ENCODE measurements at places on chromosomes 1 and 21.
A peak's percentile ranks its signal among the peaks of the same experiment; 100 is the strongest.

GRCh38 chr1:54767526-54767925 is 3.2 kb upstream of the PARS2 start:
- DNase-seq, result no peak

DNA sequence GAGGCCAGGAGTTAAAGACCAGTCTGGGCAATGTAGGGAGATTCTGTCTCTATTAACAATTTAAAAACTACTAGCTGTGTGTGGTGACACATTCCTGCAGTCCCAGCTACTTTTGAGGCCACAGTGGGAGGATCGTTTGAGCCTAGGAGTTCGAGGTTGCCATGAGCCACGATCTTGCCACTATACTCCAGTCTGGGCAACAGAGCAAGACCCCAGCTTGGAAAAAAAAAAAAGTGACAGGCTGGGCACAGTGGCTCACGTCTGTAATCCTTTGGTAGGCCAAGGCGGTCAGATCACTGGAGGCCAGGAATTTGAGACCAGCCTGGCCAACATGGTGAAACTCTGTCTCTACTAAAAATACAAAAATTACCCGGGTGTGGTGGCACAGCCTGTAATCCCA is 26.8 kb downstream of the HP1BP3 start:
- DNase-seq, result no peak

- DNase-seq, result no peak
Measured at GRCh38 chr21:34796518-34797200, 127.9 kb downstream of the CLIC6 start.

DNA sequence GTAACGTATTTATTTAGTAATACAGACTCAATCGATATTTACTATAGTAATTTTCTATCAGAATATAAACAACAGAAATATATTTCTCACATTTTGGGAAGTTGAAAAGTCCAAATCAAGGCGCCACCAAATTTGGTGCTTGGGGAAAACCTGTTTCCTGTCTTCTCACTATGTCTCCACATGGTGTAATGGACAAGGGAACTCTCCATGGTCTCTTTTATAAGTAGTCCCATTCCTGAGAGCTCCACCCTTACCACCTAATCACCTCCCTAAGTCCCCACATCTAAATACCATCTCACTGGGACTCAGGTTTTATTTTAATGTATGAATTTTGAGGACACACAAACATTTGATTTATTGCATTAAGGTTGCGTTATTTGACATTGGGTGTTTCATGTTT is 848.0 kb downstream of the LTN1 start:
- DNase-seq, result no peak

GRCh38 chr1:32400876-32401631 is 6.8 kb upstream of the BSDC1 start:
- DNase-seq, result peak; percentile 30

- DNase-seq, result no peak
Measured at GRCh38 chr1:116951200-116951935, 41.7 kb downstream of the PTGFRN start.

- no peak for DNase-seq
Measured at GRCh38 chr1:7320661-7321060, 450.4 kb upstream of the VAMP3 start.

DNA sequence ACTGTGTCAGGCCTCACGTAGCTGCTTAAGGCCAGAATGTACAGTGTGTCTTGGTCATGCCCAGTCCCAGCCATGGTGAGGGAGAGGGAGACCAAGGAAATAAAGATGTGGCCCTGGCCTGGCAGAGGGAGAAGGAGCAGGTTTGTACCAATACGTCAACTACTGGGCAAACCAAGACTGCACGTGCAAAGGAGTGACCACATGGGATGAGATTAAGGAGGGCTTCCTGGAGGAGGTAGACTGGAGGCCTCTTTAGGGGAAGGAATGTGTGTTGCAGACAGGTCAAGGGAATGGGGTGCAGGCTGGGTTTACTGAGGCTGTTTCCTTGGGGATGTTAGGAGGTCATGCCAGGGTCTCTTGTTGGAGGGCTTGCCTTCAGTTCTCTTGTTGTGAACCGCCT is 7.8 kb downstream of the PLOD1 start:
- no peak for DNase-seq

DNA sequence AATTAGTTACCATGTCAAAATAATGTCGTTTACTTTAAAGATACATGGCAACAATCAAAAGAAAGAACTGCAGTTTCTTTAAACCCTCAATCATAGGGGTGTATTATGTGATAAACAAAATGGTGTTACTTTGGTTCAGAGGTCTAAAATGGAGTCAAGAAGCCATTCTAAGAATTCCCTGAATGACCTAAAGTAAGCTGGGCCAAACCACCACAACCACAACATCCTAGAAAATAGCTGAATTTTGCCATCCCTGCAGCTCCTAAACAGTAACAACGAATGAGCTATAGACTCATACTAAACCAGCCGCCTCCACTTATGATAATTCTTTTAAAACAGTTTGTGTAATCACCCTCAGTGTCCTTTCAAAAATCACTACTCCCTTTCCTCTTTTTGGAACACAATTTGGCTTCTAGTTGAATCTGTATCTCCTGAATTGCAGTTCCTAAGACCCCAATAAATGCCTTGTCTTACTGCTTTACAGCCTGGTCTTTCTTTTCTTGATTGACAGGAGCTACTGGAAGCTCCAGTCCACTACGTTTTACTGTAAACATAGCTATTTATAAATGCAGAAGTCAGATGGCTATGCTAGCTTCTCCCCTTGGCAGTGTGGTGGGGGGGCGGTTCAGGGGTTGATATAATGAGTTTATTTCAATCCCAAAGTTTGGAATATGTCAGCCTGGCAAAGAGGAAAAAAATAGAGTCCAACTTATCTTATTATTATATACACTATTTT is 84.3 kb downstream of the PLPPR4 start:
- DNase-seq, result no peak

DNA sequence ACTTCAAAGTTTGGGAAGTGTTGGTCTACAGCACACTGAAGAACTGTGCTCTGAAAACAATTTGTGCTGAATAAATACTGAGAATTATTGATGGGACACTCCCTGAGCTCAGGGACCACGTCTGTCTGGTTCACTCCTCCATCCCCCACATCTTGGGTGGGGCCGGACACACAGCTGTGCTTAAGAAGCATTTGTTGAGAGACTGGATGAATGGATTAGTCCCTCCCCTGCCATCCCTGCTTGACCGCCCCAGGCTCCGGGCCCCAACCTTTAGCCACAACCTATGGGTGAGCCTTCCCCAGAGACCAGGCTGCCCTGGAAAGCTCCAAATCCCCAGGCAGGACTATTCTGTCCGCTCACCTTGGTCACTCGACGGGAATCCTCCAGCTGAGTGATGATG is 7.5 kb downstream of the TRIM63 start:
- no peak for DNase-seq

DNA sequence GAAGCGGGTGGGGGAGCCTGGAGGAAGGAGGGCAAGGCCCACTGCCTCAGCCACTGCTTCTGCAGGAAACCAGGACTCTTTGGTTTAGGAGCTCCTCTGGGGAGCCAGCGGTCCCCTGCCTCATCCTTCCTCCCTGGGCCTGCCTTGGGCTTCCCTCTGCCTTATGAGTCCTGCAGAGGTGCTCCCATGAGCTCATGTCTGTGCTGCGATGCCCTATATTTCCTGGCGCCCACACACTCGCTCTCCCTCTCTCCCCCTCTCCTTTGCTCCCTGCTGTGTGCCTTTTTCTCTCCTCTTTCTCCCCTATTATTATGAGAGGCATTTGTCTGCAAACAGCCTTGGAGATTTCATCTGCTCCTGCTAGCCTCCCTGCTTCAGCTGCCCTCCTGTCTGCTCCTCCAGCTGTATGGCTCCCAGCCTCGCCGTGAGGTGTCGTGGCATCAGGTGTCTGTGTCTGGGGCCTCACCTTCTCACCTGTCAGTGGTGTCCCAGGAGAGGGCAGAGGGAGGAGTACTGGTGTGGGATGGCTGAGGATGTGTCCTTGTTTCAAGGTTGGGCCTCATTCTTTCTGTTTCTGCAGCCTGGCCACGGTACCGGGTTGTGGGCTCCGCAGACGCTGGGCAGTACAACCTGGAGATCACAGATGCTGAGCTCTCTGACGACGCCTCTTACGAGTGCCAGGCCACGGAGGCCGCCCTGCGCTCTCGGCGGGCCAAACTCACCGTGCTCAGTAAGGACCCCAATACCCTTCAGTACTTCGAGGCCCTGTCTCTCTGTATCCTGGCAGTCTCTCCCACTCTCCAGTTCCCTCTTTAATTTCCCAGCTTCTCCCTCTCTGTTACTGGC is 84.2 kb downstream of the KIRREL1 start:
- DNase-seq, result no peak

GRCh38 chr1:114154963-114155322 is 1.3 kb upstream of the SYT6 start:
- no peak for DNase-seq

GRCh38 chr1:207164086-207164485 is 60.1 kb downstream of the C4BPA start:
- DNase-seq, result no peak

DNA sequence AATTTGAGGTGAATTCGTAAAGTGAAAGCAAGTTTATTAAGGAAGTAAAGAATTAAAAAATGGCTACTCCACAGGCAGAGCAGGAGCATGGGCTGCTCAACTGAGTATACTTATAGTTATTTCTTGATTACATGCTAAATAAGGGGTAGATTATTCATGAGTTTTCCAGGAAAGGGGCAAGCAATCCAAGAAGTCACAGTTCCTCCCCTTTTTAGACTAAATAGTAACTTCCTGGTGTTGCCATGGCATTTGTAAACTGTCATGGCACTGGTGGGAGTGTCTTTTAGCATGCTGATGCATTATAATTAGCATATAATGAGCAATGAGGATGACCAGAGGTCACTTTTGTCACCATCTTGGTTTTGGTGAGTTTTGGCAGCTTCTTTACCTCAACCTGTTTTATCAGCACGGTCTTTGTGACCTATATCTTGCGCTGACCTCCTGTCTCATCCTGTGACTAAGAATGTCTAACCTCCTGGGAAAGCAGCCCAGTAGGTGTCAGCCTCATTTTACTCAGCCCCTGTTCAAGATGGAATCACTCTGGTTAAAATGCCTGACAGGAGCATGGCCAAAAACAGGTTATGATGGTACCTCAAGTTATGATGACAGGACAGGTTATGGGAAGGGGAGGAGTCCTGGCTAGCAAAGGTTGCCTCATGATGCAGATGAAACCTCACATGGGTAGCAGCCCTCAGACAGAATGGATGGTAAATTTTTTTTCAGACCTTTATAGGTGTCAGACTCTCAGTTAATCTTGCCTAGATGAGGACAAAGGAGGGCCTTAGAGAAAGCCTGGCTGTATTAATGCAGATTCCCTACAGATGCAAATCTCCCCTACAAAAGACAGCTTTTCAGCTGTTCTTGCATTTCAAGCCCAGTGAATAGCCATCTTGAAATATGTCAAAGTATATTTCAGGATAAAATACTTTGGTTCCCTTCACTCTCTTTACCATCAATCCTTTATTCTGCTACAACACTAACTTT is 49.7 kb downstream of the SIPA1L2 start:
- no peak for DNase-seq

DNA sequence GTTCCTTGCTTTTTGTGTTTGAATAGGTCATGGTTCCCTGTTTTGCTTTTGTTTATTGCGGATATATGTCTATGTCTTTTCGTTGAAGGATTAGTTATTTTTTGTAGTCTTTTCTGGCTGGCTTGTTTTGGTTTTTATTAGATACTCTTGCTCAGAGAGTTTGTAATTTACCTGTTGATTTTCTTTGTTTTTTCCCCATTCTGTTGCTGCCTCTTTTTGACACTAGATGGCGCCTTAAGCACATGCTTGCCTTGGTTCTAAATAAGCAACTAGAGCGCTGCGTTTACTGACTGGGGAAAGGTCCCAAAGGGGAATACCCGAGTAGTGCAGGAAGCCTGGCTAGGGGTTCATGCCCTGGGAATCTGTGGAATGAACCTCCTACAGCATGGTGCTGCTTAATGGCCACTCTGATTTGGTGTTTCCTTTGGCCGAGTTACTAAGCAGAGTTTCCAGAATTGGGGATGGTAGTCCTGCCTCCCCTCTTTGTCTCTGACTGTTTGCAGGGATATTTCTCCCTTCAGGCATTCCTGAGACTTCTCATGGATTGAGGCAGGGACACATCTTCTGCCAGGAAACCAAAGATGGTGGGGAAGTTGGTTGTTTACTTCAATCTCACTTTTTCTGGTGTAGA is 143.2 kb downstream of the PTPRU start:
- DNase-seq, result peak; percentile 57

DNA sequence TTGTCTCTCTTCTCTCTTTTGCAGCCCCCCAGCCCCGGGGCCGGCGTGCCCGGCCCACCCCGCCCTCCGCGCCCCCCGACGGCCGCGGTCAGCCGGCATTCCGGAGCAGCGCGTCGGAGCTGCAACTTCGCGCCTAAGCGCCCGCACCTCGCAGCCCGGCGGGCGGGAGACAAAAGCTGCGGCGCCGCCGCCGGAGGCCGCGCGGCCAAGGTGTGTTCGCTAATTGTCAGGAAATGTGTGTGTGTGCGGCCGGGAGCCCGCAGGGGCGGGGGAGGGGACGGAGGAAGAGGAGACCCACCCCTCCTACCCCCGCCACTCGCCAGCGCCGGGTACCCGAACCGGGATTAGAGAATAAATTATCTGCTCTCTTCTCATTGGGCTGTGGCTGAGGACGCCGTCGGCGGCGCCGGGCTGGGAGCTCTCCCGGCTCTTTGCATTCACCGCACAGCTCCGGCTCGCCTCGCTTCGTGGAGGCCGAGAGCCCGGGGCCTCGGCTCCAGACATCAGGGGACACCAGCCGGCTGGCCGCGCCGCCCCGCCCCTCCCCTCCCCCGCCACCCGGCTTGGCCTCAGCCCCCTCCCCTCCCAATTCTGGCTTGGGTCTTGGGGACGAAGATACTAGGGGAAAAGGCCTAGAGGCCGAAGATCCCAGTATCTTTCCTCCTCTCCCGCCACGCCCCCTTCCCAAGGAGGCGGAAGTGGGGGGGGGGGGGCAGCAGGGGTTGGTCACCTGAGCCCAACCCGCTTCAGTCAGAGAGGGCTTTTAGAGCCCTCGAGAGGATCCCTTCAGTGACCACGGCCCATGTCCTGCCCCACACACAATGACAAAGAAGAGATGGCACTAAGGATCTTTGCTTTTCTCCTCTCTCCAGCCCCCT is 1.3 kb upstream of the BLACAT1 start:
- no peak for DNase-seq

- DNase-seq, result no peak
Measured at GRCh38 chr1:171817511-171818265, 23.6 kb upstream of the DNM3 start.

DNA sequence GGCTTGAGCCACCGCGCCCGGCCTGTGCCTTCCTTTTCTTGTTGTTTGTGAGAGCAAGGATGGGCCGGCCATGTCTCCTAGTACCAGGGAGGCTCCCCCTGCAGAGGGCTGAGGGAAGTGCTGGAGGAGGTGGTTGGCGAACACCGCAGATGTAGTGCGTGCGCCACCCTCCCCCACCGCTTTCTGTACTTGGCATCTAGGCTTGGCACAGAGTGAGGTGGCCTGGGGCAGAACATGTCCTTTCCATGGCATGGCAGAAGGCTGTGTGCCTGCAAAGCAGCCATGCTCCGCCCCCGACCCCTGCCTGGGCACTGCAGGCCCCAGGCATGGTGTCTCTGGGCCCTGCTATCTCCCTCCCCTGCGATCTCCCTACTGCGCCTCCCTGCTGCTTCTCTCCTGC is 30.7 kb downstream of the ALPL start:
- DNase-seq, result no peak

GRCh38 chr1:88537787-88538186 is 146.3 kb upstream of the PKN2 start:
- DNase-seq, result no peak

GRCh38 chr1:90763930-90764329 is 46.8 kb upstream of the BARHL2 start:
- DNase-seq, result no peak

Data from iPS DF 19.7 (cell line).